ENCODE measurements at places on chromosomes 1 and 21.

- DNase-seq, result no peak
Observed at GRCh38 chr1:205936311-205936710, 6.9 kb downstream of the SLC26A9 start.

DNA sequence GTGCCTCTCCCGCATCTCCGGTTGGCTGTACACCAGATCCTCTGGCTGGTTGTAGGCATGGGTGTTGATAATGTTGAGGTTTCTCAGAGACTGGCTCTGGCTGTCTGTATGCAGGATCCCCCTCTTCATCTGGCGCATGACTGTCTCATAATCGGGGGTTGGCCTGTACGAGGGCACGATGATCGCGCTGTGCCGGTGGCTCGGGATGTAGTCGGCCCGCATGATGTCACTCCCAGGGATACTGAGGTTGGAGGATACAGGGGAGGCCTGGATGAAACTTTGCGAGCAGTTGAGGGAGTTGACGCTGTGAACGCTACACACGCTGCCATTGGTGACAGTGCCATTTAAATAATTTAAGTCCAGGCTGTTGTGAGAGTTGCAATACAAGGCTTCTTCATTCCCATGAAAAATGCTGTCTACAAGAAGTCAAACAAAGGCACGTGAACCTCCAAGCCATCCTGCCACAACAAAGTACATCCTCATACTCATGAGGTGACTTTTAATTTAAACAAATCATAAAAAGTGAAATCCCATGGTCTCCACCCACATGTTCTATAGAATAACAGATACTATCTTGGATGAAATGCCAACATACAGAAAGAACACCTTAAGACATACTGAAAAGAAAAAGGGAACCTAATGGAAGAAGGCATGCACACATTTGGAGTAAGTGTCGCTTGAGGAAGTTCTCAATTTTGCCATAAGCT is 103.6 kb downstream of the SMYD2 start:
- no peak for DNase-seq

DNA sequence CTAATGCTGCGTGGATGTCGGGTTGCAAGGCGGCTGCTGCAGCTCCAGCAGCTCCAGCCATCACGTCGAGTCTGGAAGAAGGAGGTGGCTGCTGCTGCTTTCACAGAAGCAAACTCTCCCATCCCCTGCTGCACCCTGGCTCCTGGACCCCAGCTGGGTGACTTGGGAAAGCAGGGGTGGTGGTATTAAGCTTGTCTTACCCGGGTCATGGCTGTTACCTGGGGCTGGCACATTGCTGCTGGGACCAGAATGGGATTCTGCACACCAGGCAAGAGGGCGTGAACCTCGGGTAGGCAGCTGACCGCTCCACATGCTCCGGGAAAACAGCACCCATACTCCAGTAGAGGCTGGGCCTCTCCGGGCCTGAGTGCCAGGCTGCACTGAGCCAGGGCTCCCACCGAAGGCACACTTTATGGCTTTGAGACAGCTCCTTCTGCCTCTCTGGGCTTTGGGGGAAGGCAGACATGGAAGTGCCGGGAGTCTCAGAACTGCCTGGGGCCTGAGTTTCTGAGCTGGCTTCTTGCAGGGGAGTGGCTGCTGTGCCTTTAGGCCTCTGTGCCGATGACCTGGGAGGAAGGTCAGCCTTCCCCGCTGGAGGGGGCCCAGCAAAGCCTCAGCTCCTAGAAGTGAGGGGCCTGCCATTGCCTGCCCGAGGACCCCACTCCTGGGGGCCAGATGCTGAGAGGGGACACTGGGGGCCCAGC is 1.2 kb downstream of the SMIM1 start:
- no peak for DNase-seq

DNA sequence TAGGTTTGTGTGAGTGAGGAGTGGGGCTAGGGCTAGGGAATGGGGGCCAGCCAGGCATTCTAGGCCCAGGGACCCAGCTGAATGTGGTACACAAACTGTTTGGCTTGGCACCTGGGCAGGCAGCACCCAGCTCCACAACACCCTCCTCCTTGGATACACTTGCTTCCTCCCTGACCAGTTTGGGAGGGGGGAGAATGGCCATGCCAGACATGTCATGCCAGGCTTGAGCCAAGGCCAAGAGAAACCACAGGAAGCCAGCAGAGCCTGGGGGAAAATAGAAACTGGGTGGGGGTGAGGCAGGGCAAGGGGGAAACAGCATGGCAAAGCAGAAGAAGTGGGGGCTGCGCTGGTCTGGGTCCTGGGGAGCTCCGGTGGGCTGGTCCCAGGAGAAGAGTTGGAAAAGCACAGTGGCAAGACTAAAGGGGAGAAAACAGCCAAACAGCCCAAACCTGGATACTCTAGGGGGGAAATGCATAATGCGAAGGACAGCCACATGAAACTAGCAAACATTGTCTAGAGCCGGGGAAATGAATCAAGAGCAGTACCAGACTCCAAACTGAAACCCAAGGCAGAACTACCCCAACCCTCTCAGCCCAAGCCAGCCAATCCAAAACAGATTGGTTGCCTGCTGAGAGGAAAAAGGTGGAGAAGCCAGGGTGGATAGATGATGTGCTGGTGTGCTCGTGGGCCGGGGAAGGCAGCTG is 47.9 kb downstream of the LGR6 start:
- DNase-seq, result peak; percentile 9

GRCh38 chr1:12434174-12434573 is 183.8 kb downstream of the DHRS3 start:
- DNase-seq, result no peak

DNA sequence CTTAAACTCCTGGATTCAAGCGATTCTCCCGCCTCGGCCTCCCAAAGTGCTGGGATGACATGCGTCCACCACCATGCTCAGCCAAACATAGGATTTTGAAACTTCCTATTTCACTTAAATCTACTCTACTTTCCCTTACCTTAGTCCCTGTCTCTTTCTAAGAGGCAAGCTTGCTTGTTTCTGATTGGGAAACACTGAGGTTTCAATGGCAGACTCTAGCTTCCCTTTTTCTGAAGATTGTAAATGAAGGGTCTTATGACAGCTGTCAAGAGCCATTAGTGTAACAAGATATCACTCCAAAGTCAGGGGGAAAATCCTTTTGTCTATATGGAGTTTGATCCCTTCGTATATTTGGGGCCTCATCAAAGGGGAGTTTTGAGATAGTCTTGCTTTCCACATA is 23.5 kb upstream of the LMO4 start:
- no peak for DNase-seq

GRCh38 chr1:157497987-157498735 is 54.2 kb downstream of the FCRL5 start:
- DNase-seq, result no peak

DNA sequence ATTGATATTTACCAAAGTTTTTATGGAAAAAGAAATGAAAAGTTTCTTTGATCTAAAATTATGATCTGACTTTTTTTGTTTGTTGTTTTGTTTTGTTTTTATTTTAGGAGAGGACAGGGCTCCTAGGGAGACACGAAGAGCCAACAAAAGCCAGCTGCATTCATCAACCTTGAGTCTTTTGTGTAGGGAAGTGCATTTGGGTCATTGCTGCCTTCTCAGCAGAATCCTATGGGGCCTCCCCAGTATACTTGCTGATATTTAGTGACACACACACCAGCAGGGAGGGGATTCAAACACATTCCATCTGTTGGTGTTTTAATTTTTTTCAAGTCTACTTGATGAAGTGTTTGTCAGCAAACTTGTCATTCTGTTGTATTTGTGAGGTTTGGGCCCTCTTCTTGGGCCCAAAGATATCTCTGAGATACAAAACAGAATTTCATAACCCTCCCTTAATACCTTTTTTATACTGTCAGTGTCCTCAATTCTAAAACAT is 203.5 kb downstream of the NTNG1 start:
- DNase-seq, result no peak

- no peak for DNase-seq
Observed at GRCh38 chr1:6578624-6579373, 995 bp upstream of the ZBTB48 start.

- DNase-seq, result peak; percentile 72
Observed at GRCh38 chr1:18373882-18374493, 106.7 kb upstream of the KLHDC7A start.

DNA sequence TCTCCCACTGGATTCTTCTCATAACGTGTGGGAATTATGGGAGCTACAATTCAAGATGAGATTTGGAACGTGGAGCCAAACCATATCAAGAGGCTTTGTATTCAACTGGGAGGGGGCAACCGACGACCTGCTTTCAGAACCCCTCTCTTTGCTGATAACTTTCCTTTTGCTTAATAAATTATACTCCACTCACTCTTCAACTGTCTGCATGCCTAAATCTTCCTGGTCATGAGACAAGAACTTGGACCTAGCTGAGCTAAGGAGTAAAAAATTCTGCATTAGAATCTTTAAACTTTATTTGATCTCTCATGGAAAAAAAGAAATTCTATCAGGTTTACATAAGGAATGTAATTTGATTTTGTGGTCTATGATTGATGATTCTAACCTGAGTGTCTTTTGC is 86.7 kb upstream of the CYYR1 start:
- DNase-seq, result no peak

DNA sequence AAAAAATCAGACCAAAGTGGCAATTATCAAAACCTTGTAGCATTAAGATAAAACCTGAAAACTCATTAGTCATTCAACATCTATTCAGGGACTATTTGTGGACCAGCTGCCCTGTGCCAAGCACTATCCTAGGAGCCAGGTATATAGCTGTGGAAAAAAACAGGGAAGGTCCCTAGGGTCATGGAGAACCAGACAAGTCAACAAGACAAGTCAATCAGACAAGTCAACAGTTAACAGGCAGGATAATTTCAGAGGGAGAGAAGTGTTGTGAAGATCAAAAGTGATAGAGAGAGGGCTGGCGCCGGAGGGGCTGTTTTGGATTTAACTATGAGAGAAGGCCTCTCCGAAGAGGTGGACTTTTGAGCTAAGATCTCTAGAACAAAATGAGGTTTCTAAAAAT is 3.3 kb upstream of the ATP1A4 start:
- DNase-seq, result no peak

- DNase-seq, result no peak
Observed at GRCh38 chr1:218658899-218659298, 313.8 kb downstream of the TGFB2 start.

DNA sequence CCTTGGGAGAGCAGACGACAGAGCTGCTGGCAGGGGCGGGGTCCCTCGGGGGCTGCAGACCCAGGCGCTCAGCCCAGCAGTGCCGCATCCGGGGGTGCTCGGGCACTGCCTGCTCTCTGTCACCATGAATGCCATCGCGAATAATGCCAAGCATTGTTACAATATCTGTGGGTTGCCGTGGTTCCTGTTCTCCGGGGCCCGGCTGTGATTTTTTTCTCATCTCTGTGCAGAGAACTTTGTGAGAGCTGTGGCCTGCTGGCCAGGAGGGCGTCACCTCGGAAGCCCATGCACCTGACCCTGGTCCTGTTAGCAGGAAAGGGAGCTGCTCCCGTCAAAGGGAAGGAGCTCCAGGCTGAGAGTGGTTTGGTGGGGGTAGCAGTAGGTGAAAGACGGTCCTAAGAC is 70.4 kb downstream of the PRDM16 start:
- DNase-seq, result no peak

- DNase-seq, result peak; percentile 92
Observed at GRCh38 chr21:15221799-15222386, 157.1 kb upstream of the NRIP1 start.

DNA sequence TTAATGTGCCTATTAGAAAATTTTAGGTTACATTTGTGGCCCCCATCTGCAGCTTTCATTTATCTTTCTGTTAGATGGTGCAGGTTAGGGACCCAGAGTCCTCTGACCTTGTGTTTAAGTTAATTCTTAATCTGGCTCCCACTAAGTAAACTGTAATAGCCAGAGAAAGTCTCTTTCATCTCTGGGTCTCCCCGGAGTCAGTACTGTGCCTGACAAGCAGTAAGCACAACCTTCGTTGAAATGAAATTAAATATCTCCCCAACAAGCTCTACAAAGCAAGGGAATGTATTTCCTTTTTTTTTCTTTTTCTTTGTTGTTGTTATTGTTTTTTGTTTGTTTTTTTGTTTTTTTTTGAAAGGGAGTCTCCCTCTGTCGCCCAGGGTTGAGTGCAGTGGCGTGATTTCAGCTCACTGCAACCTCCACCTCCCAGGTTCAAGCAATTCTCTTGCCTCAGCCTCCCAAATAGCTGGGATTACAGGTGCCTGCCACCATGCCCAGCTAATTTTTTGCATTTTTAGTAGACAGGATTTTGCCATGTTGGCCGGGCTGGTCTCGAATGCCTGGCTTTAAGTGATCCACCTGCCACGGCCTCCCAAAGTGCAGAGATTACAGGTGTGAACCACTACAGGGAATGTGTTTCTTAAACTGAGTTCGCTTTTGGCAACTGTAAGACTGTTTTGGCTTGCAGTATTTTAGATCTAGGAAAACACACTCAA is 81.6 kb downstream of the HHIPL2 start:
- no peak for DNase-seq

DNA sequence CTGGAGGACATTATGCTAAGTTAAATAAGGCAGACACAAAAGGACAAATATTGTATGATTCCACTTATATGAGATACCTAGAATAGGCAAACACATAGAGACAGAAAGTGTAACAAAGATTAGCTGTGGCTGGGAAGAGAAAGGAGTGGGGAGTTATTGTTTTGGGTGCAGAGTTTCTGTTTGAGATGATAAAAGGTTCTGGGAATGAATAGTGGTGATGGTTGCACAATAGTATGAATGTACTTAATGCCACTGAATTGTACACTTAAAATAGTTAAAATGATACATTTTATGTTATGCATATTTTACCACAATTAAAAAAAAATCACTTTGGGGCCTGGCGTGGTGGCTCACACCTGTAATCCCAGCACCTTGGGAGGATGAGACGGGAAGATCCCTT is 21.2 kb upstream of the ERO1B start:
- no peak for DNase-seq

GRCh38 chr1:227378871-227379554 is 60.7 kb upstream of the CDC42BPA start:
- DNase-seq, result no peak

DNA sequence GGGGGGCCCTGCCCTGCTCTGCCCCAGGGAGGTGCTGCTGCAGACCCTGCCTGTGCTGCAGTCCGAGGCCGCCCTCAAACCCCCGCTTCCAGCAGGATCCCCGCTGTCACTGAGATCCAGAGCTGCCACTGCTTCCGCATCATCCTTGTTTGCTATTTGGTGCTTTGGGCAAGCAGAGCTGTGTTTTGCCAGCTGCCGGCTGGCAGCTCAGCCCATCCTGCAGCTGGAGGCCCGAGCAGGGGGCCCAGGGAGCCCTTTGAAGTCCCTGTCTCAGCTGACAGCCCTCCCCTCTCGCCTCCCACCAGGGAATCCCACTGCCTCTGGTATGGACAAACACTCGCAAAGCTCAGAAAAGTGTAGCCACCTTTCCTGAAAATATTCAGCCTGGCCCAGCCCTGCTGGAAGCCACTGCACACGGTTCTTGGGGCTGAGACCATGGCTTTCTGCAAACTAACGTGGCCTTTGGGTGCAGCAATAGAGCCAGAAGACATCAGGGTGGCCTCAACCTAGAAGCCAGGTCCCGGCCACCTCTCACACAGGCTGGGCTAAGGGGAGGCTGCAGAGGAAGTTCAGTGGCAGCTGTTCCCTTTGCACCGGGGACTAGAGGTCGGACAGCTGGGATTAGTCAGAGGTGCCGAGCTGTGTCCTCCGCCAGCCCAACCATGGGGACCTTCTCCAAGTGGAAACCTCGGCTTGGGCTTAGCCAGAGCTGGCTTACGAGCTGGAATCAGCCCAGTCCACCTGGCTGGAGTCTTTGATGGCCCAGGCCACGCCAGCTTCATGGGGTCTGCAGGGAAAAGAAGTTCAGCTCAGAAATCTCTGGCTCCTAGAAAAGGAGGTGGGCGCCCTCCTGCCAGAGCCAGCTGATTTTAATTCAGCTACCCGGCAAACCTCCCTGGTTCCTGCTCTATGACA is 107.1 kb downstream of the SPSB1 start:
- peak; percentile 92 for DNase-seq

GRCh38 chr1:69649383-69649990 is 81.8 kb downstream of the LRRC7 start:
- peak; percentile 57 for DNase-seq
